Naive thymus-derived CD8-positive, alpha-beta T cell (primary cell): ENCODE measurements at places on chromosomes 3 and 15. TPM values are rescaled to one million over a fixed set of nuclear protein-coding genes. Genes with fewer than 3 reads are reported as not detected.
A peak's percentile ranks its signal among the peaks of the same experiment; 100 is the strongest.

C3orf20 gene
- total RNA-seq = 0.44 TPM

- H3K27me3 ChIP-seq = no peaks in the 10 kb centered on the region
- DNase-seq = no peak
- H3K36me3 ChIP-seq = no peaks in the 10 kb centered on the region
- H3K4me1 ChIP-seq = peaks cover 3% of the 10 kb centered on the region
Observed at GRCh38 chr3:178147001-178147400, 389.2 kb upstream of the KCNMB2 start.

DNA sequence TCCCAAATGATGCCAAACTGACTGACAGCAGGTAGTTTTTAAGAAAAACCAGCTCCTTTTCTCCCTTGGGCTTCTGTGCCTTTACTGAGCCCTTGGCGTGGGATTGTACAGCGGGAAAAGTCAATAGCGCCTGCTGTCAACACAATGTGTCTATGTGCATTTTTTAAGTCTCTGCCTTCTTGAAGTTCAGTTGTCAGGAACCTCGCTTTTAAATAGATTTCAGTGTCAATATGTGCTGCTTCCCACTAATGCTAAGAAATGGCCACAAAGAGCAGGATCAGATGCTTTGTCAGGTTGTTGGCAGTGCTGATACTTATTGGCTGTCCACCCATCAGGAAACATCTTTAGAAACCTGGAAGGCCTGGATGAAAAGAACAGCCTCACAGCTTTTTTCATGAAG is 424.4 kb downstream of the C3orf38 start:
- H3K4me1 ChIP-seq = no peaks in the 10 kb centered on the region
- no peaks in the 10 kb centered on the region for H3K36me3 ChIP-seq
- H3K27me3 ChIP-seq = no peaks in the 10 kb centered on the region
- DNase-seq = no peak
- no peak overlapping the region for H3K4me3 ChIP-seq
- H3K27ac ChIP-seq = no peak overlapping the region

AMOTL2 gene
- total RNA-seq = not detected

- H3K36me3 ChIP-seq = no peaks in the 10 kb centered on the region
- H3K4me3 ChIP-seq = no peak overlapping the region
Observed at GRCh38 chr3:150130404-150131100, 159.9 kb upstream of the PFN2 start.

DNA sequence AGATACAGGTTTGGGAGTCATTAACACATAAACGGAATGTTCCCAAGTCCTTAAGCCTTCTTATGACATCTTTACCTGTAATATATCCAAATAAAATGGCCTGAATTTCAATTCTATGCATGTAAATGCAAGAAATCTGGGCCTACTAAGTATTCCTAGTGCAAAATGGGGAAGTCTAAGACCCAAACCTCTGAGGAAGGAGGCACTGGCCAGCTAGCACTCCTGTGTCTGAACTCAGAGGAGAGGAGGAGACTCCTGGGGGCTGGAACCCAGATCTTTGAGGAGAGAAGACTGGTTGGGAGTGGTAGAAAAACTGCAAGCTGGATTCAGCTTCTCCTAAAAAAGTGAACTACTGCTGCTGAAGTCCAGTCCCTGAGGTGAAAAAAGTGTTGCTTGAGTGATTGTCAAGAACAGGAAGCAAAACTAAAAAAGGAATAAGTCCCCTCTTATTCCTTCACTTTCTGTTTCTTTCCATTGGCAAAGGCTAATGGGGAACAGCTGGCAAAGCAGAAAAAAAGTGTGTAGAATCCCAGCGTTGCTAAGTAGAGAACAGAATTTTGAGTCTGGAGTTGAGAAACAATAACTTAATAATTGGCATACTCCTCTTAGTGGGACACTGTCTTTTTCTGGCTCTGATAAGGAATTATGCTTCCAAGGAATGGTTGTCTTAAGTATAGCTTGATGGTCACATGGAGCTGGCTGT is 54.8 kb upstream of the ATP2C1 start:
- peaks cover 5% of the 10 kb centered on the region for H3K27me3 ChIP-seq
- no peak for DNase-seq
- H3K4me1 ChIP-seq = peaks cover 11% of the 10 kb centered on the region
- H3K27ac ChIP-seq = no peak overlapping the region
- H3K36me3 ChIP-seq = no peaks in the 10 kb centered on the region

GRCh38 chr15:98554272-98555172 is 93.8 kb upstream of the IGF1R start:
- no peaks in the 10 kb centered on the region for H3K4me1 ChIP-seq
- H3K27me3 ChIP-seq = peaks cover 10% of the 10 kb centered on the region
- no peak overlapping the region for H3K27ac ChIP-seq
- no peak overlapping the region for H3K4me3 ChIP-seq
- no peaks in the 10 kb centered on the region for H3K36me3 ChIP-seq

GRCh38 chr15:97783240-97783639 is 177.3 kb upstream of the ARRDC4 start:
- H3K27me3 ChIP-seq = no peaks in the 10 kb centered on the region
- H3K4me3 ChIP-seq = no peak overlapping the region
- no peaks in the 10 kb centered on the region for H3K36me3 ChIP-seq
- no peak overlapping the region for H3K27ac ChIP-seq
- no peak for DNase-seq

DNA sequence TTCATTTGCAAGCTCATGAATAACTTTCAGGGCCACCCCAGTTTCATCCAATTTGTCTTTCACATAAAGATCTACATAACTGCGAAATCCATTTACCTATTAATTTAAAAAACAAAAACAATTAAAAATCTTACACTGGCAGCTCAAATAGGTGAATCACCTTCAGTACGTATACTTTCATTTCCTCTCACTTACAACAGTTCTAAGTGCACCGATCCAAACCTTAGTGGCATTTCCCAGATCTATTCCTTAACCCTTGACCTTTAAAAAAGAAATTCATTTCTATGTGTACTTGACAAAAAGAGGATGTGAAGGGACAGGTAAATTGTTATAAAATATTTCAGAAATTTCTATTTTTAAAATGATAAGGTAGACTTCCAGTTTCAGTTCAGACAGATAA is 30.8 kb downstream of the TOP2B start:
- no peak for DNase-seq
- H3K4me1 ChIP-seq = peaks cover 13% of the 10 kb centered on the region
- peak overlapping the region; percentile 31 for H3K27ac ChIP-seq
- no peak overlapping the region for H3K4me3 ChIP-seq
- H3K36me3 ChIP-seq = peaks cover 8% of the 10 kb centered on the region
- H3K27me3 ChIP-seq = no peaks in the 10 kb centered on the region

DNA sequence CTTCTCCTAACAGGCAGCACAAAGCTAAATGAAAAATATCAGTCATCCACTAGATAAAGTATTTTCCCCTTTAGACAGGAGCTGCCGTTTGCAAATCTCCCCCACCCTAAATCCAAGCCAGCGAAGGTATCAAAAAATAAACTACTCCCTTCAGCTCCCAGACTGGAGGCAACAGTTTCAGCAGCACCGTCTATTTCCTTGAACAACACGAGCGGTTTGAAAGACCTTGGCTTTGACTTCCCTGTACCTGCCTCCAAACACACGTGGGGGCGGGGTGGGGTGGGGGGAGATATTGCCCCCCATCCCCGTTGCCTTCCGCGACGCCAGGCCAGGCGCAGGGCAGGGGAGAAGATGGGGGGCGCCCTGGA is 832 bp upstream of the CACNA1D start:
- DNase-seq = no peak
- peaks cover 37% of the 10 kb centered on the region for H3K27me3 ChIP-seq
- no peaks in the 10 kb centered on the region for H3K36me3 ChIP-seq
- H3K4me3 ChIP-seq = peak overlapping the region; percentile 74

AHSG gene
- not detected for total RNA-seq

GRCh38 chr3:47009225-47010110 is 30.0 kb downstream of the NBEAL2 start:
- H3K36me3 ChIP-seq = peaks cover 22% of the 10 kb centered on the region
- no peaks in the 10 kb centered on the region for H3K27me3 ChIP-seq
- H3K4me3 ChIP-seq = peak overlapping the region; percentile 74
- H3K4me1 ChIP-seq = peaks cover 7% of the 10 kb centered on the region

- no peak for DNase-seq
- no peak overlapping the region for H3K4me3 ChIP-seq
- H3K27me3 ChIP-seq = no peaks in the 10 kb centered on the region
- no peaks in the 10 kb centered on the region for H3K36me3 ChIP-seq
Observed at GRCh38 chr3:27559835-27560234, 75.7 kb upstream of the SLC4A7 start.

GRCh38 chr3:187736418-187736871 is 8.8 kb downstream of the BCL6 start:
- no peak for DNase-seq
- no peaks in the 10 kb centered on the region for H3K27me3 ChIP-seq

- H3K36me3 ChIP-seq = no peaks in the 10 kb centered on the region
- DNase-seq = no peak
- H3K4me3 ChIP-seq = no peak overlapping the region
- H3K4me1 ChIP-seq = peaks cover 24% of the 10 kb centered on the region
Observed at GRCh38 chr15:101129851-101130380, 121.9 kb downstream of the CHSY1 start.

- H3K36me3 ChIP-seq = peaks cover 33% of the 10 kb centered on the region
- peaks cover 60% of the 10 kb centered on the region for H3K4me1 ChIP-seq
- peak overlapping the region; percentile 68 for H3K4me3 ChIP-seq
- H3K27me3 ChIP-seq = no peaks in the 10 kb centered on the region
- DNase-seq = no peak
Observed at GRCh38 chr3:30680789-30681648, 74.6 kb downstream of the TGFBR2 start.

DNA sequence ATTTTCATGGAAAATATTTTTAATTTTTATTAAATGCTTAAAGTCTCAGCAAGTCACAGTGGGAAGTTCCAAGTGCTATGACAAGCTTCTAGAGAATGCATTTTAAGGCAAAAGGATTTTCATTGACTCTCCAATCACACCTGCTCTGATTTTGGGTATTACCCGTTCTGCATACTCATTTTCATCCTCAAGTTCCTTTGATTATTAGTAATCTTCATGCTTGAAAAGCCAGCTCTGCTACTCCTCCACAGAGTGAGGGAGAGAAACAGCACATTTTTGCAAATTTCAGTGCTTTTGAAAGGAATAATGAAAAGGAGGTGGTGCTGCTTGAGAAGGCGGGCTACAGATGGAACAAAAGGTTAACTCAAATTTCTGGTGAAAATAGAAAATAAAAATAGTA is 450.7 kb downstream of the NSUN3 start:
- no peak overlapping the region for H3K4me3 ChIP-seq
- no peaks in the 10 kb centered on the region for H3K27me3 ChIP-seq
- no peaks in the 10 kb centered on the region for H3K36me3 ChIP-seq

DNA sequence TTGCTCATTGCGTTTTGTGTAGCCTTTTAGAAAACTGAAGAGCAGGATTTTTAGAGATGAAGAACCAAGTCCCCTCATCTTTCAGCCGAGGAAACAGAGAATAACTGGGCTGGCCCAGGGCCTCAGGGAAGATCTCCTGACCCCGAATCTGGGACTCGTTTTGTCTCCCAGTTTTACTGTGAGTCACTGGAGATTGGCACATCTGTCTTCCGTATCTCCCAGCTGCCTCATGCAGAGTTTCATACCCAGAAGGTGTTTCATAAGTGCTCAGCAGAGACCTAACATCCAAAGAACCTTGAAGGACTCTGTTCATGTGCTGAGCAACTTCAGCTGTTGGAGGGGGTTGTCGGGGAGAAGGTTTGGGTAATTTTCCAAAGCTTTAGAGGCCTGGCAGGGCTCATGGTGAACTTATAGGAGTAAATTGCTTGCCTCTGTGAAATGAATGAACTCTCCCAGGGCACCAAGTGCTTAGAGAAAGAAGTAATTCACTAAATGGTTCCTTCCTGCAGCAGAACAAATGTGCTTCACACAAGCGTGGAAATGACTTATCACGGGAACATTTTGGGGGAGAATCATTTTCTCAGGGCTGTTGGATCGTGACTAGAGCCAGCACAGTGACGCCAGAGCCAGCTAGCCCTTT is 121.4 kb downstream of the FAM43A start:
- H3K27ac ChIP-seq = no peak overlapping the region
- no peaks in the 10 kb centered on the region for H3K36me3 ChIP-seq
- no peak overlapping the region for H3K4me3 ChIP-seq

GRCh38 chr3:149848238-149848637 is 35.2 kb downstream of the RNF13 start:
- peaks cover 9% of the 10 kb centered on the region for H3K36me3 ChIP-seq
- H3K4me1 ChIP-seq = peaks cover 19% of the 10 kb centered on the region
- H3K4me3 ChIP-seq = peak overlapping the region; percentile 29
- no peak for DNase-seq
- H3K27me3 ChIP-seq = no peaks in the 10 kb centered on the region

FMN1 gene
- 0.21 TPM for total RNA-seq

DNA sequence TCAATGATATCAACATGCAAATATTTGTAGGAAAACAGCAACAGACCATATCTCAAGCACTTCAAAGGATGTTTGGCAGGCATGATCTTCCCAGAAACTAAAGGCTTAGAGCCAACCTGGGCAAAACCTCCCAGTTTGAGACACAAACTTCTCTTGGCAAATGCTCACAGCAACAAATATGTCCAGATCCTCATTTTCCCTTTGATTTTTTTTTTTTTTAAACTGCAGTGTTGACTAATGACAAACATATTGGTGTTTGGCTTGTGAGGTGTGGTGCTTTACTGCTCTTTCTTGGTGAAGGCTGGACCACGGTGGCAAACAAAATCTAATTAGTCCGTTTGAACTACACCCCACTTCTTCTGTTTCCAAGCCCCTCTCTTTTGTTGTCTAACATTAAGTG is 87.2 kb downstream of the EBLN2 start:
- H3K4me3 ChIP-seq = no peak overlapping the region
- H3K4me1 ChIP-seq = no peaks in the 10 kb centered on the region
- peaks cover 5% of the 10 kb centered on the region for H3K27me3 ChIP-seq
- no peak for DNase-seq
- no peak overlapping the region for H3K27ac ChIP-seq

- no peak overlapping the region for H3K27ac ChIP-seq
- no peaks in the 10 kb centered on the region for H3K27me3 ChIP-seq
- H3K36me3 ChIP-seq = no peaks in the 10 kb centered on the region
- no peaks in the 10 kb centered on the region for H3K4me1 ChIP-seq
- no peak overlapping the region for H3K4me3 ChIP-seq
Observed at GRCh38 chr3:134864636-134865035, 69.6 kb downstream of the EPHB1 start.

GRCh38 chr3:107987036-107987939 is 103.5 kb downstream of the CD47 start:
- no peaks in the 10 kb centered on the region for H3K27me3 ChIP-seq
- no peaks in the 10 kb centered on the region for H3K36me3 ChIP-seq
- peaks cover 9% of the 10 kb centered on the region for H3K4me1 ChIP-seq
- DNase-seq = no peak
- H3K4me3 ChIP-seq = no peak overlapping the region

- no peaks in the 10 kb centered on the region for H3K27me3 ChIP-seq
- no peak overlapping the region for H3K4me3 ChIP-seq
- no peak overlapping the region for H3K27ac ChIP-seq
- no peaks in the 10 kb centered on the region for H3K36me3 ChIP-seq
Observed at GRCh38 chr15:37370941-37371340, 270.6 kb upstream of the MEIS2 start.

KY gene
- not detected for total RNA-seq
